ENCODE measurements at places on chromosomes 5 and 9.

GRCh38 chr5:150625164-150625535 is 15.3 kb upstream of the SYNPO start:
- DNase-seq: no peak

DNA sequence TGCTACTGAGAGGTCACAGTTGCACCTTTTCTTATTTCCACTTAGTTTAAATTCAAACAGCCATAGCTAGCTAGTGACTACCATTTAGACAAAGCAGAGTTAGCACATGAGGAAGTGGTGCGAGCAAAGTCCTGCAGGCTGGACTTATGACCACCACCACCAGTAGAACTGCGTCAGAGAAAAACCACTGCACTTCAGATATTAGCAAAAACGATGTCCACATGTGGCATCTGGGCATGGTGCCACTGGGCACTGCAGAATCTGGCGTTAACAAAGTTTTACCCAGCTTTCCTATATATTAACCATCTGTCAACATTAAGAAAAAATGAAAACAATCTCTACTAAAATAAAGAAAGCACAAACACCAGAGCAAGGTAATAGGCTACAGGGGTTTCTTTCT is 80.1 kb downstream of the SPTLC1 start:
- no peak for DNase-seq

- DNase-seq: no peak
Measured at GRCh38 chr9:38017885-38018186, 51.2 kb downstream of the SHB start.

DNA sequence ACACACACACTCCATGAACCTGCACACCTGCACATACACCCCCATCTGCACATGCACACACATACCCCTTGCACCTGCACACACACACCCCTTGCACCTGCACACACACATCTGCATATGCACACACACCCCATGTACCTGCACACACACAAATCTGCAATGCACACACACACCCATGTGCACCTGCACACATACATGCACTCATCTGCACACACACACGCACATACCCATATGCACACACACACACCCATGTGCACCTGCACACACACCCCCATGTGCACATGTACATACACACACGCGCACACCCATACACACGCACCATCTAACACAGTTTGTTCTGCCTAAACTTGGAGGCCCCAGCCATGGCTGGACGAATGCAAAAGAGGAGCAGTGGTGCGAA is 115.9 kb upstream of the SARDH start:
- DNase-seq: no peak

GRCh38 chr9:114434878-114435311 is 47.1 kb upstream of the AKNA start:
- DNase-seq: peak; percentile 29

- no peak for DNase-seq
Measured at GRCh38 chr5:87430863-87431457, 18.2 kb upstream of the CCNH start.

GRCh38 chr5:180035206-180035931 is 36.2 kb downstream of the RNF130 start:
- no peak for DNase-seq

GRCh38 chr9:121778252-121779225 is 127.1 kb downstream of the DAB2IP start:
- DNase-seq: no peak

GRCh38 chr9:135536216-135536615 is 9.7 kb upstream of the OBP2A start:
- DNase-seq: no peak

DNA sequence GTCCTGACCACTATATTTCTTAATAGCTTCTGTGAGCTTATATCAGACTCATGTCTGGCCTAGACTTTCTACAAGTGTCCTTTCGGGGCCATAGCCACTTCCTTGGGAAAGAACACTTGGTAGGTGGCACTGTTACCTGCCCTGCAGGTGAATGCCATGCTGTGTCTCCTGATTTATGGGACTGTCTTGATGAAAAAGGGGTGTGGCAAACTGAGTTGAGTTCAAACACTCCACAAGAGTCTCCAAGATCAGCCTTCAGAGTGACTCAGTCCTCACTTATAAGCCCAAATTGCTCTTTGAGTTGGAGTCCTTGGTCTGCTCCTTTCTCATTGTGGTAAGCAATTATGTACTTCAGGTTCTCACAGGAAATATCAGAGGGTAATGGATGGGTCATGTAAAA is 9.9 kb upstream of the ANKHD1 start:
- no peak for DNase-seq

- no peak for DNase-seq
Measured at GRCh38 chr9:21668516-21668915, 133.9 kb upstream of the MTAP start.

DNA sequence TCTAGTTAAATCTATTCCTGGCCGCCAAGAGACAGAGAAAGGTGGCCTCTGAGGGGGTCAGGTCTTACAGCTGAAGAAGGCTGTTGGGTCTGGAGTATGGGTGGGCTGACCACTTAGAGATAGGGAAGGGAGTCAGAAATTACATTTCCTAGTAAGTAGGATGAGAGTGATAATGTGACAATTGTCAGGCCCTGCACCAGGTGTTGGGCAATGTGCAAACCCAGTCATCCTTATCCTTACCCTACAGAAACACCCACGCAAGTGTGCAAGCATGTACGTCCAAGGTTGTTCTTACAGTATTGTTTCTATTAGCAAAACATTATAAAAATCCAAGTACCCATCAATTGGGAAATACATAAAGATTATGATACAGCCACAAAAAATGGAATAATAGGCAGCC is 9.5 kb downstream of the SPAAR start:
- no peak for DNase-seq

DNA sequence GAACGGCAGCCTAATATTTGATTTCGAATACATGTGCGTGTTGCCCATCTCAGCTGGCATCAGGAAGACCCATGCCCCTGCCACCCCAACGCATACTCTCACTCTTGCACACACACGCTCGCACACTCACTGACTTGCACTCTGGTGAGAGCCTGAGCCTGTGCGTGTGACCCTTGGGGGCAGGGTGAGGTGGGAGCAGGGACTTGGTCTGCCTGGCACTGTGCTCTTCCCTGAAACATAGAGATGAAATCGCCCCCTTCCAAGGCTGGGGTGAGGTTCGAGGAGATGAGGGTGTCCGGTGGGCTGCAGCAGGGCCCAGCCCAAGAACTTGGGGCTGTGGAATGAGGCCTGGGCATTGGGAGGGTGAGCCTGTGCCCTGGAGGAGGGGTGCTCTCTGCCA is 1.2 kb downstream of the LCN9 start:
- DNase-seq: no peak

GRCh38 chr9:78893774-78894401 is 597.0 kb downstream of the PSAT1 start:
- no peak for DNase-seq

GRCh38 chr9:97966493-97966892 is 16.6 kb upstream of the ANP32B start:
- DNase-seq: no peak

GRCh38 chr9:89657765-89658164 is 53.0 kb downstream of the GADD45G start:
- no peak for DNase-seq

DNA sequence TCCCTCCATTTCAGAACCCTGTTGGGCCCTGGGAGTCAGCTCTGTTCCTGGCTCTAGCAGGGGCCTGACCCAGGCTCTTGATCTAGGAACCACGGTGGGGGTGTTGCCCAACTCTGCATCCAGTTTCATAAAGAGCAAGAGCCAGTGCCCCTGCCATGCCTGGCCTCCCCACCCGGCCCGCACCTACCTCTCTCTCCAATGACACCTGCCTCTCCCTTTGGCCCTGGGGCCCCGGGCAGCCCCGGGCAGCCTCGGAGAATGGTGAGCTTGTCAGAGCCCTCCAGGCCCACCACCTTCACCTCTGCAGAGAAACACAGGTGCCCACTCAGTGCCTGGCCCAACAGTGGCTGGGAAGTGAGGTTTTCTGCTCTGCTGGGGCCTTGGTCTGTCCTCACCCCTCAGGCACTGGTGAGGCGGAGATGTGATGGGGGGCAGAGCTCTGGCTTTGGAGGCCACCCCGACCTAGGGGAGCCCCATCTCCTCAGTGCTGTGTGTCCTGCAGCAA is 1.5 kb downstream of the FCN1 start:
- DNase-seq: no peak

- DNase-seq: no peak
Measured at GRCh38 chr9:74122661-74123060, 374.5 kb upstream of the RORB start.

GRCh38 chr5:398475-399295 is 44.3 kb upstream of the EXOC3 start:
- DNase-seq: no peak

DNA sequence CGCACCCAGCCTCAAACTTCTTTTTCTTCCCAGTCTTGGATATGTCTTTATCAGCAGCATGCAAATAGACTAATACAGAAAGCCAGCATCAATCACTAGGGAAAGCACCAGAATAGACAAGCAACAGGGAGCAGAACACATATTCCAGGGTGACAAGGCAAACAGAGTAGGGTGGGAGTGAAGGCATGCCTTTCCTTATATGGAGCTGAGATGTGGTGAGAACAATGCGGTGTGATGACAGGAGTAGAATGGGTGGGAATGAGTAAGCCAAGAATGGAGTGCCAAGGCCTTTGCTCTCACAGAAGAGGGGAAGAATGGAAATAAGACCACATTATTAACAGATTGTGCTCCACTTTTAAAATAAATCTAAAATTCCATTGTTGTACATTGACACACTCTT is 115.6 kb downstream of the CETN3 start:
- DNase-seq: no peak

- no peak for DNase-seq
Measured at GRCh38 chr5:151155775-151156506, 1.6 kb downstream of the ANXA6 start.

DNA sequence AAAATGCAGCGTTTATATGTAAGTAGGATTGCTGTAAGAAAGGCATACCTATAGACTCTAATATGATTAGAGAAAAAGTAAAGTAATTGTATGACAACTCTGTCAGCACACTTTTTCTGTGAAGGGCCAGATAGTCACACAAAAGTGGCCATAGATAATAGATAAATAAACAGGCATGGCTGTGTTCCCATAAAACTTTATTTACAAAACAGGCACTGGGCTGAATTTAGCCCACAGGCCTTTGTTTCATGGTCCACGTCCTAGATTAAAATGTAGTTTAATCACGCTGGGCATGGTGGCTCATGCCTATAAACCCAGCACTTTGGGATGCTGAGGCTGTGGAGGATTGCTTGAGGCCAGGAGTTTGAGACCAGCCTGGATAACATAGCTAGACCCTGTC is 8.7 kb upstream of the TXNDC8 start:
- DNase-seq: no peak

DNA sequence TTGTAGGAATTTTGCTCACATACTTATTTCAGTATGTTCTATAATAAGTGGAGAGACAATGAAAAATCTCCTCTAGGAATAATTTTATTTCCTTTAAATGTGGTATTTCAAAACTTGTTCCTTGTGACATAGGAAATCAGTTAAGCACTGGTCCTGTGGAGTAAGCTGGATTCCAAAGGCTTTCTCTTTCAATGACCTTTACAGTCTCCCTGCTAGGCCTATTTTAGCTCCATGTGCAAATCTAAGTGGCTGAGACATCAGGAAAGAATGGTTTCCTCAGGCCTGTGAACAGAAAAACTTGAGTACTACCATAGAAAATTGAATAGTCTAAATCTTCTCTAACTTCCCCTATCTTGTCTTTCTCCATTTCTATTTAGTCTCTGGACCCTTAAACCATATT is 514.2 kb upstream of the TLE4 start:
- DNase-seq: no peak

- no peak for DNase-seq
Measured at GRCh38 chr9:40913928-40914673, 214.4 kb downstream of the FOXD4L6 start.

DNA sequence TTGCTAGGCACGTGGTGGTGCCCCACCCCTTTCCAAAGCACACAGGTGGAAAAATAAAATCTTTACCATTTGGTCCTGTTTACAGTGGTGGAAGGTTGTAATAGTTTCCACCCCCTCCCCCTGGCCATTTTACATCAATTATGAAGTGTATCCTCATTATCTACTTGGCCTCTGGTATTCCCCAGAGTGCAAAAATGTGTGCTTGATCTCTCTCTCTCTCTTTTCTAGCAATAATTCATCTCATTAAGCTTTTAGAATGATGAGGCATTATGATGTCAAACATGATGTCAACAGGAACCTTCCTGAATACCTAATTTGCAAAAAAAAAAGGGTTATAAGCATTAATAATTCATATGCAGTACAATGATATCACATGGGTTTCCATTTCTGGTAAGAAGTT is 3.1 kb downstream of the PDE8B start:
- no peak for DNase-seq

DNA sequence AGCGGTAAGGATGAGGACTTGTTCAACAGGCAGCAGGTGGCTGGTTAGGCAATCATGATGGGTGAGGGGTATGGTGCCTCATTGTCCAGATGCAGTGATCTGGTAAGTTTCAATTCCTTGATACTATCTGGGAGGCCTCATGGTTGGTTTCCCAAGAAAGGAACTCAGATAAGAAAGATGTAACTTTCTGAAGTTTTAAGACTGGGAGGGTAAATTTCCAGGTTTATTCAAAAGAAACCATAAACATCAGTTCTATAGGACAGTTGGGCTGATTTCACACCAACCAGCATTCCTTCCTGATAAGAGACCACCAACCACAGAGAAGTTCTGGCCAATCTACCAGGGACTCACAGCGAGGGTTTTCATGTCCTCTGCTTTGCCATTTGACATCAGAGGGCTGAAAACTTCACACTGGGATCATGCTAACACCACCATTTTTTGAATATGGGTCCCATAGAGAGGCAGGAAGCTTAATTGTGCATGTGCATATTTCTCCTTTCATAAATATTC is 773 bp upstream of the AGGF1 start:
- DNase-seq: no peak

- DNase-seq: no peak
Measured at GRCh38 chr5:103120607-103121200, 603 bp downstream of the PPIP5K2 start.

- DNase-seq: no peak
Measured at GRCh38 chr5:6686915-6687409, 26.3 kb upstream of the TENT4A start.

DNA sequence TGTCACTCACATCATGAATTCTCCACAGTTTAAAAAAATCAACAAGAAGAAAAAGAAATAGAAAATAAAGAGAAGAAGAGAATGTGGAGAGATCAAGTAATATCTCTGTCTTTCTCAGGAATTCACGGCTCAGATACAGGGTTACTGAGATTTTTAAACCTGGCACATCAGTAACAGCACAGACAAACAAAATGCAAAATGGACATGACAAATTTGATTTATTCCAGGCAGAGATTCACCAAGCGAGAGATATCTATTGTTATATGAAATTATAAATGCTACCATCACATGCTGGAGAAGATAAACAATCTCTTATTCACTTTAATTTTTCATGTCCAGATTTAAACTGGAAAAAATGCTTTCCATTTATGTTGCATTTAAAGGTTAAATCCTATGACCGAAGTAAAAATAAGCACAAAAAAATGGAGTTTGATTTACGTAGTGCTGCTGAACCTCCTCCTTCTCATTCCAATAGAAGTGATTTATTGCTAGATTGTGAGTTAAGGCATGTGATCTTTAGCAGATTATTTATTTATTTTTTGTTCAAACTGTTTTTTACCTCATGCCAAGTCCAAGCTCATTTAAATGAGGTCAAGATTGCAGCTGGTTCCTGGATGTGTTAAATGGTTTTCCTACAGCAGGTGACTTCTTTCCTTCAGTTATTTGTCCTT is 926.4 kb downstream of the MAT2B start:
- DNase-seq: no peak
